ENCODE measurements at places on chromosomes 2 and 18.

- DNase-seq, result no peak
These were observed 1.3 kb downstream of the IGFBP2 start for GRCh38 chr2:216634370-216635148.

DNA sequence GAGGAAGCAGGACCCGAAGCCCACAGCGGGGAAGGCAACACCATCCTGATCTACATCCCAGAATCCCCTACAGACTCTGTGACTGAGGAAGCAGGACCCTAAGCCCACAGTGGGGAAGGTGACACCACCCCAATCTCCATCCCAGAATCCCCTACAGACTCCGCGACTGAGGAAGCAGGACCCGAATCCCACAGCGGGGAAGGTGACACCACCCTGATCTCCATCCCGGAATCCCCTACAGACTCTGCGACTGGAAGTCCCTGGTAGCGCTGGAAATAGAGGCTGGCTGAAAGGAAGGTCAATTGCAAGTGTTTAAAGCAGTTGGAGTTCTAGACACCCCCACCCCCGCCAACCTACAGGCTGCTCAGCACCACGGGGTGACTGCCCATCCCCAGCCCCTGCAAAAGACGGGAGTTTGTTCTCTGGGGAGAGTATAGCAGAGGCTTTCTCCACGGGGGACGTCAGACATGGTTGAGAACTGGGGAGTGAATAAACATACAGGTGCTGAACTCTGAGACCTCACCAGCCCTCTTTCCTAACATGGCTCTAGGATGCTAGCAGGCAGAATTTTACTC, 21.0 kb downstream of the CIB4 start:
- no peak for DNase-seq

DNA sequence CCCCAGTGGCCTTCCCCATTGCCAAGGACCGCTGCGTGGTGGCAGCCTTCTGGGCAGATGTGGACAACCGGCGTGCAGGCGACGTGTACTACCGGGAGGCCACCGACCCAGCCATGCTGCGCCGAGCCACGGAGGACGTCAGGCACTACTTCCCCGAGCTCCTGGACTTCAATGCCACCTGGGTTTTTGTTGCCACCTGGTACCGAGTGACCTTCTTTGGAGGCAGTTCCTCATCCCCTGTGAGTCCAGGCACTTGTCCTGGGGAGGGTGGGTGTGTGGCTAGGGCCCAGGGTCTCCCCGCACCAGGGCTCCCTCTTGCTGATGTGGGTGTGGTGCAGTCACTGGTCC, 31.9 kb downstream of the SNED1 start:
- DNase-seq, result no peak

DNA sequence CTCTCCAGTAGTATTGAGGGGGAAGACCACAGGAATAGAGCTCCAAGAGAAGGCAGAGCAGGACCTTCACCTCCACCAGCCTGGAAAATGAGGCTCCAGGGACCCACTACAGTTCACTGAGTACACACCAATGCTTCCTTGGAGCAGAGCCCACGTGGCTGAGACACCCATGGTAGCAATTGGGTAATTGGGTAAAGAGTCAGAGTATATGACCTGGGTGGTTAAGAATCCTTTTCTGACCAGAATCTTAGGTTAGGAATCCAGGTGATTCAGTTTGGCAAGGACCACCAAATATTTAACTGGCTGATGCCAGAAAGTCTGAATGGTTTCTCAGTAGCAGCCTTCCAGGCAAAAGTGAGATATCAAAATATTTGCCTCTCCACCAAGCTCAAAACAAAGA, 107.7 kb downstream of the MDH1 start:
- no peak for DNase-seq

- DNase-seq, result no peak
These were observed 19.3 kb downstream of the MBOAT2 start for GRCh38 chr2:8984157-8984556.

GRCh38 chr18:76953156-76953555, 130.8 kb downstream of the ZNF236 start:
- no peak for DNase-seq

DNA sequence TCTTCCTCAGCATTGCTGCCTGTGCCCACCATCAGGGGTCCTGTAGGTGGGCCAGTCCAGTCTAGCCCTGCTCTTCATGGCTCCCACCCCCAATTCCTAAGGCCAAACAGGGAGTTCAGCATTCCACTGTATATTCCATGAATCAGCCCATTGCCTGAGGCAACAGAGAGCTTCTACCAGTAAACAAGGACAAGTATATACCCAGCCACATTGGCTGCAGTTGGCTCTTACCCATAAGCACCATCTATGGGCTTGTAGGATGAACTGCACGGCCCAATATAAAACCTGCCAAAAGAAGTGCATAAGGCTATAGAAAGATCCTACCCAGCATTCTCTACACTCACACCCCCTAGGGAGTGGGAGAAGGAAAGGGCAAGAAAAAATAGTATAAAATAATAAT, 95.1 kb upstream of the SALL3 start:
- DNase-seq, result no peak

DNA sequence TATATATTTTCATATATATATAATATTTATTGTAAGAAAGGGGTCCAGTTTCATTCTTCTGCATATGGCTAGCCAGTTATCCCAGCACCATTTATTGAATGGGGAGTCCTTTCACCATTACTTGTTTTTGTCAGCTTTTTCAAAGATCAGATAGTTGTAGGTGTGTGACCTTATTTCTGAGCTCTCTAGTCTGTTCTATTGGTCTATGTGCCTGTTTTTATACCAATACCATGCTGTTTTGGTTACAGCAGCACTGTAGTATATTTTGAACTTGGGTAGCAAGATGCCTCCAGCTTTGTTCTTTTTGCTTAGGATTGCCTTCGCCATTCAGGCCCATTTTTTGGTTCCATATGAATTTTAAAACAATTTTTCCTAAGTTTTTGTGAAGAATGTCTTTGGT, 320.1 kb downstream of the CDH2 start:
- DNase-seq, result no peak

GRCh38 chr2:234218266-234219045, 168.0 kb downstream of the SPP2 start:
- DNase-seq, result no peak

GRCh38 chr2:113201496-113202304, 27.9 kb downstream of the PSD4 start:
- DNase-seq, result no peak
